ENCODE measurements at places on chromosomes 7 and 10. TPM values are rescaled to one million over a fixed set of nuclear protein-coding genes. Genes with fewer than 3 reads are reported as not detected.

EVX1 gene
- not detected for total RNA-seq

DNA sequence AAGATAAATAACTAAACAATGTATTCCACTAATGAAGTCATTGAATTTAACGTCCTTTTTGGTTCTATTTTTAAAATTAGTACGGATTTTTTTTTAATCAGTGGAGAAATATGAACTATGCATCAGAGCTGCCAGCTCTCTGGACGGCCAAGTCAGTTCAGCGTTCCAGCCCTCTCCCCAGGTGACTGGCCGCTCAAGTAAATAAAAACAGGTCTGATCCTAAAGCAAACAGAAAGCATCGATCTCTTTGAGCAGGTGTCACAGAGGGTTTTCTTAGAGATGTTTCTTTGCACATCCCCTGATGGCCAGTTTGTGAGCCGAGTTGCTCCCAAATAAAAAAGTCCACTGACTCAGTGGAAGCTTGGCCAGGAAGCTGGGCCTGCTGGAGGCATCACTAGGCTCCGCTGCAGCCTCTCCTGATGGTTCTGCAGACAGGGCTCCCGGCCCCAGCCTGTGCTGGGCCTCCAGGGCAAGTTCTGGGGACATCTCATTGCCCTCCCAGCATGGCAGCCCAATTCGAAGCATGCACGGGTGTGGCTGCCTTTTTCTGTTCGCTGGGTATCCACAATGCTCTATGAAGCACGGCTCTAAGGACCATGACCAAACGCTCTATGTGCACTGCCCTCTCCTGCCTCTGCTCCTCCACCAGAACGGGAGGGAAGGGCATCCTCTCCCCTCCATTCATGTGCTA lies 74.7 kb upstream of the PPP2R2D start:
- no peak for DNase-seq

- DNase-seq = no peak
These were observed 106.1 kb downstream of the PRKCQ start for GRCh38 chr10:6473901-6474370.

DNA sequence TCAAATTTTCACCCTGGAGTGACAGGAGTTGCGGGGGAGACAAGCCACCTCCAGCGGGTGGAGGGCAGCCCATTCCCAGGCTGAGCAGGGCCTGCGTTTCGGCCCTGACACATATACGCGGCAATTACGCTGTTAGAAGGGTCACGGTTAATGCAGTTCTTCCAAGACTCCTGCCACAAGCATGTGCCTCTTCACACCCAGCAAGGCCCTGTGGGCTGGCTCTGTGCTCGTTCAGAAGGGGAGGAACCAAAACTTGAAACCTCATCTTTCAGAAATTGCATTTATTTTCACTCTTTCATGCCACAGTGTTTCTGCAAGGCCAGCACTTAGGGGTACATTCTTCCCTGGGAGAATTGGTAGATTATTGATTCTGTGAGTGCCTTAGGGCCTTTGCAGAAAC lies 24.7 kb downstream of the LRMDA start:
- no peak for DNase-seq

DNA sequence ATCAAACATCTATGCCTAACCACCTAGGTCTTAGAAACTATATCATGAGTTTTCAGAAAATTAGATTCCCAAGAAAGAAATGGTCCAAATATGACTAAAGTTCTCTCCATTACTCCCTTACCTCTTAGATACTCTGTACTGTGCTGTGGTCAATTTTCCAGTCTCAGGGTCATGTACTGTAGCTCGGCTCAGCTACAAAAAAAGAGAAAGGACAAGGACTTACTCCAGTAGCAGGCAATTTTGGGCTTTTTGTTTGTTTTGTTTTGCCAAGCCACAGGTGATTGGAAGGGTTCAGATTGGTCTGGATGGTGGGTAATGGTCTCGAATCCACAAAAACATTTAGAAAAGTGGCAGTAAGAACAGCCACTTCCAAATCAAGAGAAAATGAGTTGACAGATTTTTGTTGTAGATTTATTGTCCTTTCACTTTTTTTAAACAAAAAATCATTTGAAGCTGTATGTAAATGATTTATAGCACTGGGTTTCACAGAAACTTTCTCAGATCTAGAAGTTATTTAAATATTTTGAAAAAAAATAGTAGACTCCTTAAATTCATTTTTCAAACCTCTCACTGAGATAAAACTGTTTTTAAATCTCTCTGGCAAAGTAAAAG lies 52.8 kb downstream of the P4HA1 start:
- peak; percentile 9 for DNase-seq

DNA sequence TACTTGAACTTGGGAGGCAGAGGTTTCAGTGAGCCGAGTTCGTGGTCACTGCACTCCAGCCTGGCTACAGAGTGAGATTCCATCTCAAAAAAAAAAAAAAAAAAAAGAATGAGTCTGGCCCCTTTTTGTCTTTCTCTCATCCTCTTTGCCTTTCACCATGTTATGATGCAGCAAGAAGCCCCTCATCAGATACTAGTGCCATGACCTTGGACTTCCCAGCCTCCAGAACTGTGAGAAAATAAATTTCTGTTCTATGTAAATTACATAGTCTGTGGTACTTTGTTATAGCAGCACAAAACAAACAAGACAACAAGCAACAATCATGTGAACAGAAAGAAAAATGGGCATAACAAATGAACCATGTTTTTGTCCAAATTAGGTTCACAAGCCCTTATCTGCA lies 2.3 kb upstream of the DBNL start:
- no peak for DNase-seq

- DNase-seq = no peak
These were observed 5.9 kb upstream of the EBF3 start for GRCh38 chr10:129969911-129970464.

COL1A2 gene
- total RNA-seq = 6,748 TPM

GRCh38 chr7:150965273-150965830 lies 12.8 kb downstream of the KCNH2 start:
- DNase-seq = no peak

DNA sequence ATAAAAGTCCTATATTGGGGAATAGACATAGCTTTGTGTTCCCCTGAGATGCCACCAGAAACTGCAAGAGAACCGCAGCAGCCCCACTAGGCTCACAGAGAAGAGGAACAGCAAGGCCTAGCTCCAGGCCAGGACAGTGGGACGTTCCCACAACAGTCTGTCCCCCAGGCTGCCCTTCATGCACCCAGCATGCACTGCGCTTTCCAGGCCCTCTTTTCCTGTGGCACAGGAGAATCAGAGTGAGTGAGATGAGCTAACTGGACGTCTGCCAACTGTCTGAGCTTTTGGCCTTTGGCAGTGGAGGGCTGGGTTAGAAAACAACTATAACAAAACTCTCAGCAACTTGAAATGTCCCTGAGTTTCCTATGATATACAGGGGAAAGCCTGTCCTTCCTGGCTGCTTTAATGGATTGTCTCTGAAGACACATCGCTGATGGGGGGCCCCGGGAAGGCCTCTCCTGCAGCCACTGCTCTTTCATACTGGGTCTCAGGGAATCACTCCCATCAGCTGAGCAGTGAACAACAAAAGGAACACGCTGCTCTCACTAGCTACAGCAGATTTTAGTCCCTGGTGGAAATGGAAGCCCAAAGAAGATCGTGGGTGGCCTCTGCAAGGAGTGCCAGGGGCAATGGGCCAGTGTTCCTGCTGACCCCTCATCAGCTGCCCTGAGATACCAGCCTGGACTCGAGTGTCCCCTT lies 53.5 kb downstream of the PODXL start:
- DNase-seq = no peak

CCDC201 gene
- not detected for total RNA-seq

- DNase-seq = no peak
These were observed 36.3 kb downstream of the WDR11 start for GRCh38 chr10:120887482-120887881.

PLEKHS1 gene
- not detected for total RNA-seq

- no peak for DNase-seq
These were observed 902.3 kb downstream of the GRID1 start for GRCh38 chr10:85464336-85464735.

GRCh38 chr7:86760236-86760635 lies 116.5 kb downstream of the GRM3 start:
- DNase-seq = no peak

GRCh38 chr10:95998255-95998784 lies 45.1 kb upstream of the CCNJ start:
- DNase-seq = no peak

- DNase-seq = no peak
These were observed 24.8 kb upstream of the SFMBT2 start for GRCh38 chr10:7435674-7436073.

Measured in astrocyte (in vitro differentiated cells and primary cell).